ENCODE measurements at places on chromosomes 3 and 15. TPM values are rescaled to one million over a fixed set of nuclear protein-coding genes. Genes with fewer than 3 reads are reported as not detected.

PARP15 gene
- not detected for total RNA-seq

- H3K4me3 ChIP-seq, result no peak overlapping the region
- H3K27ac ChIP-seq, result no peak overlapping the region
- no peaks in the 10 kb centered on the region for H3K36me3 ChIP-seq
- H3K27me3 ChIP-seq, result no peaks in the 10 kb centered on the region
- peaks cover 39% of the 10 kb centered on the region for H3K4me1 ChIP-seq
- DNase-seq, result no peak
These were observed 13.9 kb downstream of the TNIK start for GRCh38 chr3:171446301-171446700.

TMEM158 gene
- 40.5 TPM for total RNA-seq

EFCC1 gene
- total RNA-seq, result not detected

NAALADL2 gene
- total RNA-seq, result 12.2 TPM

EFL1 gene
- total RNA-seq, result 15.1 TPM

DNA sequence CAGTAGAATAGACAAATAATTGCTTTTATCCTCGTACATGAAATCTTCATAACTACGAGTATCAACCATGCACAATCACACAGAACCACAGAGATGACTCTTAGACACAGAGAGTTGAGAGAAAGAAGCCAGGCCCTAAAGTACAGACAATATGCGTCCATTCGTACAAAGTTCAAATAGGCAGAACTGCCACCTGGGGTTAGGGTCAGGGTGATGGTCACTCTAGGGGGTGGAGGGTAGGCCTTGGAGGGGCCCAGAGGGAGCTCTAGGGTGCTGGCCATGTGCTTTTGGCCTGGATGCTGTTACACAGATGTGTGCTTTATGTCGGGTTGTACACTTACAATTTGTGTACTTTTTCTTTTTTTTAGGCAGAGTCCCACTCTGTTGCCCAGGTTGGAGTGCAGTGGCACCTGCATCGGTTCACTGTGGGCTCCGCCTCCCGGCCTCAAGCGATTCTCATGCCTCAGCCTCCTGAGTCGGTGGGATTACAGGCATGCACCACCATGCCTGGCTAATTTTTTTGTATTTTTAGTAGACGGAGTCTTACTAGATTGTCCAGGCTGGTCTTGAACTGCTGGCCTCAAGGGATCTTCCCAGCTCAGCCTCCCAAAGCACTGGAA is 65.9 kb upstream of the KLF13 start:
- H3K4me1 ChIP-seq, result no peaks in the 10 kb centered on the region
- DNase-seq, result no peak
- no peaks in the 10 kb centered on the region for H3K36me3 ChIP-seq
- H3K4me3 ChIP-seq, result no peak overlapping the region

TTLL13 gene
- not detected for total RNA-seq

DNA sequence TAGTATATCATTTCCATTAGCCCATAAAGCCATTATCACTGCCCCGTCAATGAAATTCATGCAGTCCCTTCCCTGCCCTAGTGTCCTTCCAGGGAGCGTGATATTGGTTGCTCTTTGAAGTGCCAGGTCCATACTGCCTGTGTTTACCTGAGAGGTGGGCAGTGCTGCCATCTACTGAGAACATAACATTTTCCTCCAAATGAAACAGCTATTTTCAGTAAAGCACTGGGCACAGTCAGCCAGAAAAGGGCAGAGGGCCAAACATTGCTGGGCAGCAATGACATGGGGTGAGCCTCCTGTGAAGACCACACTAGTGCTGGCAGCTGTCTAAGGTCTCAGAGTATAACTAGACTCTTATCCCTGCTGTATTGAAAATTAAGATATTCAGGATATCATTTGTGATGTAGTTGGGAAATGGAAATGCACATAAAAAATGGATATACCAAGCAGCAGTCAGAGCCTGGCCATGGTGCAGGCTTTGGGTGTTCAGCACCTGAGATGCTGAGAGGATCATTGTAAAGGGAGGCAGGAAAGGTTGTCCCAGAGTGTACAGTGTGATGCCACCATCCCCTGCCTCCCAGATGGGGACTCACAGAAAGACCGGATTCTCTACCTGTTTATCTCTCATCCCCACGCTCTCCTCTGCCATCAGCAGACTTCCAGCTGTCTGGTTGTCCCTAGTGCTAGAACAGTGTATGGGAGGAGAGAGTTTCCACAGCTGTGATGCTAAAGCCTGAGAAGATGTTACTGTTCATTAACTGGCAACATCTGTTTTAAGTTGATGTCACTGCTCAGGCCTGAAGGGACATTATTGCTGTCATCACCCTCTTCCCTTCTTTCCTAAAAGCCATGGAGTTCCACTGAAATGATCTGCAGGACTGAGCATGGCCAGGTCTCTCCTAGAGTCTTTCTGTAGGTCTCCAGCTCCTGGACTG is 108.8 kb downstream of the ARNT2 start:
- H3K27ac ChIP-seq, result no peak overlapping the region
- peaks cover 2% of the 10 kb centered on the region for H3K27me3 ChIP-seq
- H3K4me3 ChIP-seq, result no peak overlapping the region
- H3K4me1 ChIP-seq, result peaks cover 38% of the 10 kb centered on the region

- no peaks in the 10 kb centered on the region for H3K4me1 ChIP-seq
- DNase-seq, result no peak
- H3K36me3 ChIP-seq, result no peaks in the 10 kb centered on the region
- no peak overlapping the region for H3K4me3 ChIP-seq
- H3K27me3 ChIP-seq, result peaks cover 4% of the 10 kb centered on the region
These were observed 28.0 kb downstream of the KLHDC8B start for GRCh38 chr3:49199239-49199899.

DNA sequence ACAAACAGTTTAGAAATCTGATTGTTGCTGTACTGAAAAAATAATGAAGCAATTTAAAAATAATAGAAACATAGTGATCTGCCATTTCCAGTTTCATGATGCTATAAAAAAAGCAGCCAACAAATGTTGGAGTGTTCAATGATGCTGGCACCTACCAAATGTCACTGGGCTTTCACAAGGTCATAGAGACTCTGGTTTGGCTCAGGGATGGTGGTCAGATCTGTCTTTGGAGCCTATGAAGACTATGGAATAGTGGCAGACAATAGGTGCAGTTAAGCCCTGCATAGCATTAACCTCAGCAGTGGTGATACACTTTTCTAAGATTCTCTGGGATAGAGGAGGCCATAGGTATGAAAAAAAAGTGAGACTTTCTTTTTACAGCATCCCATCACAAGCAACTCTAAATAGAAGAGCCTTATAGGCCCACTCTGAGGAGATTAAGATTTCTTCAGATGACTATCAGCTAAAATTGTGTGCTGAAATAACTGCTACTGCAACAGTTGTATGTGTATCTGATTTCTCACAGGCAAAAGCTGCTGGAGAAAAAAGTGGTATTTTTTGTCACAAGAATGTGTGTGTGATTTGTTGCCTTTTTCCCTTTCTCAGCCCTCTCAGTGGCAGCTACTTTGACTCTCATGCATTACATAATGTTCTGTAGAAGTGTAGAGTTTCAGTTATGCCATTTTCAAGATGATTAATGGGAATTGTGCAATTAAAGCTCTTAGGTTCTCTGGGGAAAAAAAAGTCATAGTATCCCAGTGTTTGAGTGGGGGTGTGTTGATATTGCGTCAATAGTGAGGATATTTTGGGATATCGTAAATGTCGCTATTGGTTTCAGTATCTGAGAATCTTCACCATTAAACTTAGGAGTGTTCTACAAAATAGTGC is 137.4 kb downstream of the MBNL1 start:
- peak overlapping the region; percentile 88 for H3K27ac ChIP-seq
- H3K27me3 ChIP-seq, result peaks cover 12% of the 10 kb centered on the region
- H3K4me1 ChIP-seq, result peaks cover 69% of the 10 kb centered on the region
- DNase-seq, result peak; percentile 87
- H3K36me3 ChIP-seq, result peaks cover 24% of the 10 kb centered on the region
- peak overlapping the region; percentile 75 for H3K4me3 ChIP-seq

DNA sequence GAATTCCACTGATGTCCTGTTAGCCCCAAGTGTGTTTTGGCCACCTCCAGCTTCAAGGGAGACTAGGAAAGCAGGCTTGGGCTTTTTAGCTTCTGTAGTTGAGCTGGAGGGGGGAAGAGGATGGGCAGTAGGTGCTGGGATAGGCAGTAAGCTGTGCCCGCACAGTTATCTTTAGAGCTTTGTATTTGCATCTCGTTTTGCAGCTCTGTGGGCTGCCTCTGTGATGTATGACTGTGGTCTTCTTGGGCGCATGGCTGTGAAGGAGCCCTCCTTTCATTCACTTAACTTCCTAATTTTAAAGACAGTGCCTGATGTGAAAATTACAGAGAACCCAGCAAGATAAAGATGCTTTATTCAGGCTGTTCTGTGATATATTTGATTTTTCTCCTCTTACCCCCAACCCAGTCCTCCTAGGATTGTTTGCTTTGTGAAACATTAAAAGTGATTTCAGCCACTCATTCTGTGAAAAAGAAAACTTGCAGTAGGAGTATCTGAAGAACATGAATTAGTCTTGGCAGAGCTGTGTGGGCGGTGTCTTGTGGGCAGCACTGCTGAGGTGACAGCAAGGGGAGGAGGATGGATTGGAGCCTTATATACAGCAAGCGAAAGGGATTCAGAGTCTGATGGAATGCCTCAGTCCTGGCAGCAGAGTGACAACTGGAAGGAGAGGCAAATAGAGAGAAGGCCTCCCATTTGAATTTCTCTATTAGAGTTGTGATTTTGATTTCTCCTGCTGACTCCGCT is 74.3 kb downstream of the LARS2 start:
- H3K27me3 ChIP-seq, result no peaks in the 10 kb centered on the region
- H3K36me3 ChIP-seq, result peaks cover 29% of the 10 kb centered on the region

DNA sequence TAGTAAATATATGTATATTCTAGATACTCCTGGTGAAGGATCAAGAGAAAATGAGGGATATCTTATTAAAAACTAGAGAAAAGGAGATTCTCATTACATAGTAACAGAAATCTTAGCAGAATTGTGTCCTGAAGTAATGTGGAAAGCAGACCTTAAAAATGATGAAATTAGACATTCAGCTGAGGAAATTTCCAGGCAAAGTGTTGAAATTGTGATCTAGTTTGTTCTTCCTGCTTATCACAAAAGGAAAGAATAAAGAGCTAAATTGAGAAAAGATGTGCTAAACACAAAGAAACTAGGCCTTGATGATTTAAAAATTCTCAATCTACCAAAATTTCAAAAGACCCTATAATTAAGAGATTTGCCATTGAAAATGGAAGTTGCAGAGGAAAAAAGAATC is 362.6 kb upstream of the PLSCR5 start:
- peaks cover 61% of the 10 kb centered on the region for H3K4me1 ChIP-seq
- no peak for DNase-seq
- peak overlapping the region; percentile 79 for H3K4me3 ChIP-seq

- H3K27me3 ChIP-seq, result peaks cover 1% of the 10 kb centered on the region
- DNase-seq, result no peak
- peaks cover 48% of the 10 kb centered on the region for H3K4me1 ChIP-seq
- no peak overlapping the region for H3K4me3 ChIP-seq
- H3K36me3 ChIP-seq, result peaks cover 41% of the 10 kb centered on the region
- no peak overlapping the region for H3K27ac ChIP-seq
These were observed 70.3 kb downstream of the ARNT2 start for GRCh38 chr15:80474224-80475215.

DNA sequence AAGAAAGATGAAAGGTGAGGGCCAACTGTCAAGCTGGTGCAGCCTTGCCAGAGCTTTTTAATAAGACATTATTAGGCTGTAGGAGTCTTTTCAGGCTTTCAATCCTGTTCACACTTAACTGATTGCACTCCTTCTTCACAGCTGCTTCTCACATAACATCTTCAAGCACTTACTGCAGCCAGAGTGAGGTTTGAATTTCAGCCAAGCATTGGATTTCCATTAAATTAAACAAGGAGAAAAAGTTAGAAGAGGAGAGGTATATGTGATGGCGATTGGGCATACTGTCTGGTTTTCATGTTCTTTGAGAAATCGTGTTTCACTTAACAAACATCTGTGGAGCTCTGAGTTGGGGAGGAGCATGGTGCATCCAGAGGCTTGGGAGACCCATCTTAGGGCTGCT is 392.8 kb upstream of the LRRC3B start:
- no peak for DNase-seq
- no peaks in the 10 kb centered on the region for H3K4me1 ChIP-seq
- H3K27me3 ChIP-seq, result peaks cover 2% of the 10 kb centered on the region
- H3K36me3 ChIP-seq, result no peaks in the 10 kb centered on the region
- no peak overlapping the region for H3K4me3 ChIP-seq

GRCh38 chr15:97750060-97750459 is 210.4 kb upstream of the ARRDC4 start:
- H3K4me3 ChIP-seq, result no peak overlapping the region
- DNase-seq, result no peak
- no peaks in the 10 kb centered on the region for H3K36me3 ChIP-seq
- peaks cover 4% of the 10 kb centered on the region for H3K27me3 ChIP-seq

CCDC39 gene
- not detected for total RNA-seq

- peaks cover 1% of the 10 kb centered on the region for H3K27me3 ChIP-seq
- DNase-seq, result no peak
- no peaks in the 10 kb centered on the region for H3K36me3 ChIP-seq
- no peak overlapping the region for H3K4me3 ChIP-seq
- H3K4me1 ChIP-seq, result no peaks in the 10 kb centered on the region
- no peak overlapping the region for H3K27ac ChIP-seq
These were observed 66.3 kb downstream of the GTPBP8 start for GRCh38 chr3:113057117-113057516.

DNA sequence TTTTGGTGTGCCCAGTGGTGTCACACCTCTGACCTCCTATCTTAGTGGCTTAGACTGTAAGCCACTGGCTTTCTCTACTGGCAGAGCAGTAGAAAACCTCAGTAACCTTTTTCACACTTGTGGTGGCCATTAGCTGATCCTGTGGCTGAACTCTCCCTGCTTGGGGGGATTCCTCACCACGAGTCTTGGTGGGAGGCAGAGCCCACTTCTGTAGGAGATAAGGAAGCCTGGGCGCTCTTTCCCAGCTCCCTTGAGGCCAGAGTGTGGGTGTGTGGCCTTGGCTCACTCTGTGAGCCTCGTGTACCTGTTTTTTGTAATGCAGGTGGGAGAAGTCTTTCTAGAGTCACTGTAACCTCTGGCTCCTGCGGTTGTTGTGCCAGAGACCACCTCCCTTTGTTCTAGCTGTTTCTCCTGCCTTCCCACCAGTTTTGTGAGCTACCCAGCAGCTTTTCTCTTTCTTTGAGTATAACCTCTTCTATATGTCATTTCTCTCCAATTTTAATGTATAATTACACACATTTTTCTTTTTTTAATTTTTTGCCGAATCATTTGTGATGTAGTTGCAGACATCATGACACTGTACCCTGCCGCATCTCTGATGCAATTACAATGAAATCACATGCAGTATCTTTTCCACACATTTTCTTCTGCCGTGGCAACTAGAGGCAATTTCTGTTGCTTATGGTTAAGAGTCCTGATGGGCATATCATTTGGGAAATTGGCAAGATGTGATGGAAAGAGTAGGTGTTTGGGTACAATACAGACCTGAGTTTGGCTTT is 13.8 kb downstream of the XCR1 start:
- H3K36me3 ChIP-seq, result no peaks in the 10 kb centered on the region
- peaks cover 21% of the 10 kb centered on the region for H3K27me3 ChIP-seq
- H3K4me3 ChIP-seq, result no peak overlapping the region
- DNase-seq, result no peak

DNA sequence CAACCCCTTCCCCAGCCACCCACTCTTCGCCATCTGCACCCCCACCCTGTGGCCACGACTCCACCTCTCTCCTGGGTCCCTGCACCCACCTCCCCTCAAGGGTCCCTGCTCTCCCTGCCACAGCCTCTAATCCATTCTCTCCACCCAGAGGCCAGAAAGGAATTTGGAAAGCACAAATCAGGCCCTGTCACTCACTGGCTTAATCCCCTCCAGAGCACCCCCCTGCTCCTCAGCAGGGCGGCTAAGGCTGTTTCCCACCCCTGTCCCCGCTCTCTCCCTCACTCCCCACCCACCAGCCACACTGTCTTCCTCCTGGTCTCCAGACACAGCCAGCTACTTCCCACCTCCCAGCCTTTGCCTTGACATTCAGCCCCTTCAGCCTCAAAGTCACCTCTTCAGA is 150.0 kb upstream of the LINGO1 start:
- peaks cover 30% of the 10 kb centered on the region for H3K27me3 ChIP-seq
- H3K4me3 ChIP-seq, result no peak overlapping the region
- no peaks in the 10 kb centered on the region for H3K36me3 ChIP-seq

Measured in HFFc6 (cell line).